ENCODE measurements at places on chromosomes 12 and 14. TPM values are rescaled to one million over a fixed set of nuclear protein-coding genes. Genes with fewer than 3 reads are reported as not detected.

SERPINA9 gene
- not detected for total RNA-seq

SLCO1B1 gene
- not detected for total RNA-seq

ANO6 gene
- 31.8 TPM for total RNA-seq

SYCP3 gene
- total RNA-seq: not detected

TCL1B gene
- not detected for total RNA-seq

APOF gene
- total RNA-seq: not detected

PGF gene
- total RNA-seq: 2.1 TPM

HOXC13 gene
- total RNA-seq: 6.0 TPM

NTN4 gene
- total RNA-seq: 96.4 TPM

RD3L gene
- not detected for total RNA-seq

BBOF1 gene
- total RNA-seq: 2.0 TPM

- peak; percentile 63 for DNase-seq
- H3K27me3 ChIP-seq: no peaks in the 10 kb centered on the region
- peaks cover 25% of the 10 kb centered on the region for H3K4me1 ChIP-seq
- H3K27ac ChIP-seq: peak overlapping the region; percentile 94
- H3K36me3 ChIP-seq: no peaks in the 10 kb centered on the region
These were observed 966 bp downstream of the SINHCAF start for GRCh38 chr12:31324845-31325523.

- H3K4me3 ChIP-seq: no peak overlapping the region
- H3K27me3 ChIP-seq: no peaks in the 10 kb centered on the region
- H3K27ac ChIP-seq: no peak overlapping the region
- peaks cover 81% of the 10 kb centered on the region for H3K36me3 ChIP-seq
- H3K4me1 ChIP-seq: peaks cover 54% of the 10 kb centered on the region
- no peak for DNase-seq
These were observed 7.9 kb downstream of the NACA start for GRCh38 chr12:56716933-56717880.

DNA sequence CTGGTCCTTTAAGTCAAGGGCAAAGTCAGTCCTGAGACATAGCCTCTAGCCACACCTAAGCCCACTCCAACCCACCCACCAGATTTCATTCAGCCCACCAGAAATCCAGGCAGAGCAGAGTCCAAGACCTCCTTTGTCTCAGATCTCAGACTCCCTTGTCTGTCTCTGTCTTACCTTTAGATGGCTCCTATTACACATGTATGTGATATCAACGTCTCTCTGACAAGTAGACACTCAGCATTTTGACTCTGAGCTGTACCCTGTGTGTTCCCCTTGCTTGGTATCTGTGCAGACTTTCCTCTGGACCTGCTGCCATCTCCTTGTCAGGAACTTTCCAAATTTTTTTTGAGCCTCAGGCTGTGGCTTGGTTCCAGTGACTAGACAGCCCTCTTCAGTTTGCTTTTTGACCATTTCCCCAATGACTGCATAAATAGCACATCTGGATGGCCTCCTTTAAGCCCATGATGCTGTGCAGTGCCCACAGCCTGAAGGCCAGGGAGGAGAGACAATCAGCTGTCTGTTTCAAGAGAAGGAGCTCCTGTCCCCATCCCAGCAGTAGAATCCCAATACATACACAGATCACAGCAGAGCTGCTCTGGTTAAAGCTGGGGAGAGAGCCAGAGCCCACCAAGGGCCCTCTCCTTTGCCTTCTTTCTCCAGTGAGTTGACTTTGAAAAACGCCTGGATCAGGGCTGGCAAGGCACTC, 7.0 kb downstream of the POU6F1 start:
- DNase-seq: no peak
- H3K4me1 ChIP-seq: no peaks in the 10 kb centered on the region
- H3K27me3 ChIP-seq: no peaks in the 10 kb centered on the region

- DNase-seq: no peak
- no peak overlapping the region for H3K4me3 ChIP-seq
- no peaks in the 10 kb centered on the region for H3K4me1 ChIP-seq
- H3K27me3 ChIP-seq: no peaks in the 10 kb centered on the region
- H3K27ac ChIP-seq: no peak overlapping the region
These were observed 170.0 kb downstream of the KLHL28 start for GRCh38 chr14:44791730-44792129.

- no peak overlapping the region for H3K4me3 ChIP-seq
- DNase-seq: no peak
- no peaks in the 10 kb centered on the region for H3K36me3 ChIP-seq
- no peaks in the 10 kb centered on the region for H3K27me3 ChIP-seq
- H3K4me1 ChIP-seq: peaks cover 10% of the 10 kb centered on the region
These were observed 40.1 kb downstream of the STXBP6 start for GRCh38 chr14:25009891-25010290.

- no peaks in the 10 kb centered on the region for H3K4me1 ChIP-seq
- no peak overlapping the region for H3K27ac ChIP-seq
- peaks cover 11% of the 10 kb centered on the region for H3K27me3 ChIP-seq
- H3K4me3 ChIP-seq: no peak overlapping the region
These were observed 116.2 kb upstream of the MAP1LC3B2 start for GRCh38 chr12:116442946-116443345.

GRCh38 chr12:105289114-105289904, 41.2 kb upstream of the C12orf75 start:
- no peaks in the 10 kb centered on the region for H3K36me3 ChIP-seq
- DNase-seq: no peak
- peaks cover 4% of the 10 kb centered on the region for H3K27me3 ChIP-seq

DNA sequence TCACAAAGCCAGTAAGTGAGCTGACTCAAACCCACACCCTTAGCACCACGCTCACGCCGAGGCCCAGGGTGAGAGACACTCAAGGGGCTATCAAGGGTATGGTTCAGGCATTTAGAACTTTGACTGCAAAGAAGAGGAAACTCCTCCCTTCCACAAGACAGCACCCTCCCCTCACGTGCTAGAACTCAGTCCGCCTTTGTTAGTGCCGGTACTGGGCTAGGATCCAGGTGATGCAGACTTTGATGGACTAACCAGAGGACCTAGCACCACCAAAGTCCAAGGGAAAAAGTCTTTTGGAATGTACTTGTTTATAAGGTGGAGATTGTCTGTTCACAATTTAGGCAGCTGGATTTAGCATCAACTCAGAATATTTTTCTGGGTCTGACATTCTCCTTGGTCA, 33.7 kb downstream of the VWF start:
- H3K4me3 ChIP-seq: no peak overlapping the region
- H3K36me3 ChIP-seq: no peaks in the 10 kb centered on the region
- peaks cover 26% of the 10 kb centered on the region for H3K4me1 ChIP-seq

- H3K4me3 ChIP-seq: no peak overlapping the region
- no peak for DNase-seq
- H3K4me1 ChIP-seq: no peaks in the 10 kb centered on the region
- peaks cover 15% of the 10 kb centered on the region for H3K36me3 ChIP-seq
- no peaks in the 10 kb centered on the region for H3K27me3 ChIP-seq
These were observed 330.4 kb downstream of the MED13L start for GRCh38 chr12:115946867-115947695.

DNA sequence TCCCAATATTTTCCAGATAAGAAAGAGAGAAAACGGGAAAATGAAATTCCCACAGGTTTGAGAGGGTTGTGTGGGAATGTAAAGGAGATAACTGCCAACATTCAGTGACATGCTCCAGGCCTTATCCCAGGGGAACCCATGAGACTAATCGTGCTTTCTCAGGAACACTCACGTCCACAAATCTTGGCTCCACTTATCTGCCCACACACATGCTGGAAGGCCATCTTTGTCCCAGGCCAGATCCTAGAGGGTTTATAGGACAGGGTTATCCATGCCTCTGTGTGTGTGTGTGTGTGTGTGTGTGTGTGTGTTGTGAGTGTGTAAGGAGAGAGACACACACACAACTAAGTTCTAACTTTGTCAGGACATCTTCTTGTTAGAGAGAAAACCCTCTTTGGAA, 182.2 kb upstream of the E2F7 start:
- no peaks in the 10 kb centered on the region for H3K36me3 ChIP-seq
- no peak overlapping the region for H3K27ac ChIP-seq
- H3K27me3 ChIP-seq: no peaks in the 10 kb centered on the region
- no peaks in the 10 kb centered on the region for H3K4me1 ChIP-seq

DNA sequence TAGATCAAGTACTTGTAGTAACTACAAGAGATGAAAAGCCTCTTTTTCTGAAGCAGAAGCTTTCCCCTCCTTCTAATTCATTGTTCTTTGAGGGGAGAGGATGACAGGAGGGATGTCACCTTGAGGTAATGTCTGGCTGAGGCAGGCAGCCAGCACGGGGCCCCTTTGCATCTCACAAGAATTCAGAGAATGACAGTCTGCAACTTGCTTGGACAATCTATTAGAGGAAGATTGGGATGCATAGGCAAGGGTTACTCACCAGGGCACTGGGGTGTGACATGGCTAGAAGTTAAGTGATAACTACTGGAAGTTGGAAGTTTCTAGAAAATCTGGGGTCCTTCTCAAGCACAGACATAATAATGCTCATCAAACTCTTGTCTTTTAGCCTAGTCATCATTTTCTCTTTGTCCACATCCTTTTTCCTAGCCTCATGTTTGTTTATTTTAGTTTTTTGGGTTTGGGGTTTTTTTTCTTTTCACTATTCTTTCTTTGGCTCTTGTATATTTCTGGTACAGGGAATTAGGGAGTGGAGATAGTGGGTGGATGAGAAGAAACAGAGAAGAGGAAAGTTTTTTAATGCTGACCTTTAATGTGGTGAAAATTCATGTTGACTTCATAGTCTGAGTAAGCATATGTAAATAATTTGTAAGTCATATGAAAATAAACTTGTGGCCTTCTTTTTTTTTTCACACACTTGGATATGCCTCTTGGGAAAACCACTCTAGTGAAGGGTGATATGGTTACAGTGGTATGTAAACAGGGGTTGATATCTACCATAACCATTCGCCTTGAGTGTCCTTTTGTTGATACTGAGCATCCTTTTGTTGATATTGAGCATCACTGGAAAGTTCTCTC, 55.1 kb downstream of the TTLL5 start:
- DNase-seq: peak; percentile 18
- H3K36me3 ChIP-seq: peaks cover 18% of the 10 kb centered on the region
- no peak overlapping the region for H3K27ac ChIP-seq
- peaks cover 23% of the 10 kb centered on the region for H3K4me1 ChIP-seq
- H3K27me3 ChIP-seq: no peaks in the 10 kb centered on the region
- no peak overlapping the region for H3K4me3 ChIP-seq

GRCh38 chr12:73076760-73077159, 804.6 kb downstream of the TRHDE start:
- no peak overlapping the region for H3K27ac ChIP-seq
- no peaks in the 10 kb centered on the region for H3K27me3 ChIP-seq
- H3K4me1 ChIP-seq: peaks cover 4% of the 10 kb centered on the region
- no peak overlapping the region for H3K4me3 ChIP-seq
- no peaks in the 10 kb centered on the region for H3K36me3 ChIP-seq
- DNase-seq: no peak

GRCh38 chr12:47752552-47752951, 6.1 kb downstream of the RAPGEF3 start:
- DNase-seq: peak; percentile 73
- peak overlapping the region; percentile 35 for H3K4me3 ChIP-seq
- peak overlapping the region; percentile 89 for H3K27ac ChIP-seq
- peaks cover 32% of the 10 kb centered on the region for H3K4me1 ChIP-seq
- no peaks in the 10 kb centered on the region for H3K27me3 ChIP-seq
- peaks cover 6% of the 10 kb centered on the region for H3K36me3 ChIP-seq

GRCh38 chr12:105085501-105085900, 1.2 kb upstream of the ALDH1L2 start:
- no peak overlapping the region for H3K27ac ChIP-seq
- no peak overlapping the region for H3K4me3 ChIP-seq
- no peak for DNase-seq
- H3K4me1 ChIP-seq: peaks cover 23% of the 10 kb centered on the region
- H3K36me3 ChIP-seq: peaks cover 10% of the 10 kb centered on the region

- peaks cover 5% of the 10 kb centered on the region for H3K4me1 ChIP-seq
- H3K27me3 ChIP-seq: no peaks in the 10 kb centered on the region
- no peak overlapping the region for H3K27ac ChIP-seq
- DNase-seq: no peak
- no peaks in the 10 kb centered on the region for H3K36me3 ChIP-seq
- no peak overlapping the region for H3K4me3 ChIP-seq
These were observed 2.0 kb upstream of the RNASE8 start for GRCh38 chr14:21055432-21056117.

- no peak overlapping the region for H3K27ac ChIP-seq
- peaks cover 50% of the 10 kb centered on the region for H3K27me3 ChIP-seq
- H3K4me1 ChIP-seq: no peaks in the 10 kb centered on the region
- H3K4me3 ChIP-seq: no peak overlapping the region
These were observed 105.4 kb upstream of the FKBP4 start for GRCh38 chr12:2689393-2689792.

DNA sequence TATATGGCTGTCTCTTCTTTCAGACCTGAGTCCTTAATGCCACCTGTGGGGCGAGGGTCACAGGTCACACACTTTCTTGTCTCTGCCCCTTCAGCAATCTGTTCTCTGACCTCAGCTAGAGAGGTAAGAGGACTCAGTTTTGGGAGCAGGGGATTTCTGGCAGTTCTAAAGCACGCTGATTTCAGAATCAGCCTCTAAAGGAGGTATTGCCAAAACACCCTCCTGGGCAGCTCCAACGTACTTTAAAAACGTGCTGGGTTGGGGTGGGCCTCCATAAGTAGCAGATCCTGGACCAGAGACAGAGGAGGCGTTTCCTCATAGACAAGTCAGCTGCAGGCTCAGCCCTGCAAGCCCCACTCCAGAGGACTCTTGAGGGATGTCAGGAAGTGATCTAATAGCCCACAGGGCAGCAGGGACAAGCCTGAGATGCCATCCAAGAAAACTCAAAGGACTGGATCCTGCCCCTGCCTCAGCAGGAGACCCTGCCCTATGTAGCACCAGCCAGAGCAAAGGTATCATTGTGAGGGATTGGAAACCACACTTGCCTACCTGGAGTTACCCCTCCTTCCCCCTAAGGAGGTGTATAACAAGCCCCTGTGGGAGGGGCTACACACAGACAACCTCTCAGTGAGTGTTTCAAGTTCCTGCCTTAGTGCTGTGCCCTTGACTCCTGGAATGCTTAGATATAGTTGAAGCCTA, 8.5 kb downstream of the CTDSP2 start:
- no peak for DNase-seq
- peaks cover 52% of the 10 kb centered on the region for H3K4me1 ChIP-seq
- peaks cover 9% of the 10 kb centered on the region for H3K36me3 ChIP-seq
- H3K27ac ChIP-seq: no peak overlapping the region

DNA sequence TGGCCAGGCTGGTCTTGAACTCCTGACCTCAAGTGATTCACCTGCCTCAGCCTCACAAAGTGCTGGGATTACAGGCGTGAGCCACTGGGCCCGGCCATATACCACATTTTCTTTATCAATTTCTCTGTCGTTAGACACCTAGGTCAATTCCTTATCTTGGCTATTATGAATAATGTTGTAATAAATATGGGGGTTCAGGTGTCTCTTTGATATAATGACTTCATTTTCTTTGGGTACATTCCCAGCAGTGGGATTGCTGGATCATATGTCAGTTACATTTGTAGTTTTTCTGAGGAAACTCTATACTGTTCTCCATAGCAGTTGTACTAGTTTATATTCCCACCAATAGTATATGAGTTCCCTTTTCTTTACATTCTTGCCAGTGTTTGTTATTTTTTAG, 67.8 kb upstream of the DDHD1 start:
- H3K27ac ChIP-seq: no peak overlapping the region
- no peaks in the 10 kb centered on the region for H3K36me3 ChIP-seq
- H3K27me3 ChIP-seq: no peaks in the 10 kb centered on the region
